ENCODE measurements at places on chromosomes 6 and 20. TPM values are rescaled to one million over a fixed set of nuclear protein-coding genes. Genes with fewer than 3 reads are reported as not detected.

Gene CALHM4
- not detected for total RNA-seq

Gene SLC17A3
- 0.14 TPM for total RNA-seq

Gene ZSCAN23
- 2.3 TPM for total RNA-seq

Gene SIGLEC1
- 0.90 TPM for total RNA-seq

Gene SIRPB1
- total RNA-seq = 0.90 TPM

Gene CST5
- total RNA-seq = not detected

Gene ARMC12
- total RNA-seq = 1.1 TPM

Gene EDN3
- 1.1 TPM for total RNA-seq

- no peak for DNase-seq
These were observed 858.8 kb upstream of the EPHA7 start for GRCh38 chr6:94278146-94278545.

GRCh38 chr20:33490023-33490933 lies at the start of gene CBFA2T2:
Gene CBFA2T2 (plus strand): TSS chr20:33490096. CDS start chr20:33490268, 172 bp downstream.
- peak; percentile 59 for DNase-seq

GRCh38 chr6:140269591-140270165 lies 895.2 kb upstream of the CITED2 start:
- no peak for DNase-seq

- DNase-seq = no peak
These were observed 174.8 kb upstream of the ARG1 start for GRCh38 chr6:131398176-131398575.

GRCh38 chr6:139423037-139423703 lies 48.7 kb upstream of the CITED2 start:
- no peak for DNase-seq

- DNase-seq = no peak
These were observed 67.9 kb upstream of the CDH4 start for GRCh38 chr20:61184194-61184593.

DNA sequence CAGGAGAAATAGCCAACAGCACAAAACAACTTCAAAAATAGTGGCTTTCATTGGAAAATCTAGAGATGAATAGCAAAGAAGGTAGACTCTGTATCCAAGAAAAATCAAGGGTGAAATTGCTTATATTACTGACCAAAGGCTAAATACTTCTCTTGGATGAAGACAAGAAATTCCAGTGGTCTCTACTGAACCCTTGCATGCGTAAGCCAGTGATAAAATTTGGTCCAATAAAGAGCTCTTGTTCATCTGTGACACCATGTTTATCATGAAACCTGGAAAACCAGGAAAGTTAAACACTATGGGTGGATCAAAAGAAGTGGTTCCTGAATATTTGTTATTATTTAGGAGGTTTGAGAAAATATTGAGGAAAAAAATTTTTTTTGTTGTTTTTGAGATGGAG lies 25.6 kb upstream of the SASH1 start:
- DNase-seq = no peak

DNA sequence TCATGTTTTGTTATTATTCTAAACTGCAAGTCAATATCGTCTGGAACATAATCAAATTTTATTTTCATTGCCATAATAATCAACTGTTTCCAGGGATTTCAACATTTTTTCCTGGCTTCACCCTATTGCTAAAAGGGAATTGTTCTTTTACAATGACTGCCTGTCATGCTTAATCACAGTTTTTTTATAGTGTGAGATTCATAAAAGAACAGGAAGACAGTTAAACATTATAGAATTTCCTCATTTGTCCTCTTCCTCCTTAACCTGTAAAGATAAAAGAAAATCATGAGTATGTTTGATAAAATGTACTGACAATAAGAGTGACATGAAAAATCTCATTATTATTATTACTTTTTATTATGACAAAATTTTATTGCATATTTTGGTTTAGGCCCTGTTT lies 73.3 kb upstream of the CENPW start:
- no peak for DNase-seq

GRCh38 chr6:91476000-91476399 lies 889.1 kb upstream of the MAP3K7 start:
- DNase-seq = peak; percentile 13

DNA sequence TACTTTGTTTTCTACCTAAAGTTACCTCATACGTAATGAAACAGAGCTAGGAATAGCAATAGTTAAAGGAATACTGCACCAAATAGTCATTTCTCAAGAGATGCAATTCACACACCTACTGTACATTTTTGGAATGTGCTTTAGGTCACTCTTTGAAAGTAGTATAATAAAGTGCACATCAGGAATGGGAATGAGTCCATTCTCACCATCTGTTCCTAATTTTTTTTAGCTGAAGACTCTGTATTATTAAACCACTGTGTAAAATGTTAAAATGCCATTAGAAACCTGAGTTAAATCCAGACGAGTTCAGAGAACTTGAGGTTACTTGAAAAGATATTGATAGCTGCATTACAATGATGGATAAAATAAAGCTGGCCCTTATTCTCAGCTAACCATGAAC lies 51.9 kb upstream of the EPHA7 start:
- DNase-seq = no peak

GRCh38 chr6:145887969-145888368 lies 73.4 kb upstream of the FBXO30 start:
- no peak for DNase-seq

DNA sequence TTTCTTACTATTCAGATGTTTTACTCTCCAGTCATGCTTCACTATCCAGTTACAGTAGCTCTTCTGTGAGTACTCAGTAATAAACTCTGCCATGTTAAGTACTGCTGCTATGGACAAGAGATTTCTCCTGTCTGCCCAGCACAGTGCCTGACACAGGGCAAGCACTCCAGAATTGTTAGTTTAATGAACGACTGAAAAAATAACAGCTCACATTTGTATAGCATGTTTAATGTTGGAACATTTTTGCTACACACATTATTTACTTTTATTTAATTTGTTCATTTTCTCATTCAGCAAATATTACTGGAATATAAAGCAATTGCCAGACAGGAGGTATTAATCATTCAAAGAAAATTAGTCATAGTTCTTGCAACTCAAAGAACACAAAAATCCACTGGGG lies 142.6 kb upstream of the HMGN3 start:
- DNase-seq = no peak

DNA sequence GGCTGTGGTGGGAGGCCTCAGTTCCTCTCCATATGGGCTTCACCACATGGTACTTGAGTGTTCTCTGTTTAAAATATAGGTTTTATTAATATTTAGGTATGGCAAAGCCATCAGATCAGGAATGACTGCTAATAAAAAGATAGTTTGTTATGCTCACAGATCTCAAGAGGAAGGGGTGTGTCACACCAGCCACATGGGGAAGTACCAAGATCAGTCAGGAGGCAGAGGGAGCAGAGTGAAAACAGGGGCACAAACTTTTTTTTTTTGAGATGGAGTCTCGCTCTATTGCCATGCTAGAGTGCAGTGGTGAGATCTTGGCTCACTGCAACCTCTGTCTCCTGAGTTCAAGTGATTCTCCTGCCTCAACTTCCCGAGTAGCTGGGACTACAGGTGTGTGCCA lies 92.1 kb upstream of the GCM1 start:
- no peak for DNase-seq

GRCh38 chr20:3925899-3926638 lies 36.9 kb downstream of the PANK2 start:
- DNase-seq = no peak
